Myocyte (in vitro differentiated cells): ENCODE measurements at places on chromosomes 2 and 18. TPM values are rescaled to one million over a fixed set of nuclear protein-coding genes. Genes with fewer than 3 reads are reported as not detected.
A peak's percentile ranks its signal among the peaks of the same experiment; 100 is the strongest.

DNA sequence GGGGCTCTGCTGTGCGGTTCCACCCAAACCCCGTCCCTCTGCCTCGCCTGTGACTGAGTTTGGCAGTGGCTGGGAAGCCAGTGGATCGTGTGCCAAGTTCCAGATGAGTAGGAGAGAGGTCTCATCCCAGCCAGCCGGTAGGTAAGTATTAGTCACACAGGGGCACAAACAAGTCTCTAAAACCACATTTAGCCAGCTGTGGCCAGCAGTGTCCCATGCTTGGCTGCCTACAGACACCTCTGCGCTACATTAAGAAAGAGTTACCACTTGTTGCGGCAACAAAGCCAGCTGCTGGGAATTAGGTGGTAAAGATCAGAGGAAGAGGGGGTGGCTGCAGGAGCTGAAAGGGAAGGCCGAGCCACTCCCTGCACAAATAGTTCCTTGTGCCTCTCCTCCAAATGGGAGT, 81.2 kb downstream of the GATA6 start:
- no peak for DNase-seq

GRCh38 chr2:189933911-189934399, 128.6 kb downstream of the MSTN start:
- peak; percentile 18 for DNase-seq

DNA sequence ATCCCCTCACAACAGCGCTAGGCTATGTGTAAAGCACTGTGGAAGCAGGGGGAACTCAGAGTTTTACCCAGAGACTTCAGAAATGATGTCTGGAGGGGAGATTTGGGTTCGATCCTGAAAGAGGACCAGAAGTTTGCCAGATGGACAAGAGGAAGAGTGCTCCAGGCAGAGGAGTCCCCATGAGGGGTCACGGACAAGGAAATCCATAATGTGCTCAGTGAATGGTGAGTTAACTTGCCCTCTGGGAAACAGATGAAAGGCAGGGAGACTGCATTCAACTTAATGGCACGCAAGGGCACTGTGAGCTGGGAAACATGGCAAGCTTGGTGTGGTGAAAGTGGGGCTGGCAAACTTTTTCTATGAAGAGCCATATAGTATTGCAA, 6.0 kb upstream of the ASAP2 start:
- no peak for DNase-seq

DNA sequence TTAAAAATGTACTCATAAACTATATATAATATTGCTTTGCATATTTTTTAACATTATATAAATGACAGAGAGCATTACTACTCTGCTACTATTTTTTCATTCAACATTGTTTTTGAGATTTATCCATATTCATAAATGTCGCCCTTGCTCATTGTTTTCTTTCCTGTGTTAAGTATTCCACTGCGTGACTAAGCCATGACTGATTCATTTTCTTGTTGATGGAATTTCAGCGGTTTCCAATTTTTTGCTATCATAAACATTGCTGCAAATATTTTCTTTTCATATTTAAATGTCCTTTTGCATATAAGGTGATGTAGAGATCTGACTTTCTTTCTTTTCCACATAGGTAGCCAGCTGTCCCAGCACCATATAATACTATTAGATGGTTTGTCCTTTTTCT, 57.6 kb downstream of the SFXN5 start:
- DNase-seq, result no peak

DNA sequence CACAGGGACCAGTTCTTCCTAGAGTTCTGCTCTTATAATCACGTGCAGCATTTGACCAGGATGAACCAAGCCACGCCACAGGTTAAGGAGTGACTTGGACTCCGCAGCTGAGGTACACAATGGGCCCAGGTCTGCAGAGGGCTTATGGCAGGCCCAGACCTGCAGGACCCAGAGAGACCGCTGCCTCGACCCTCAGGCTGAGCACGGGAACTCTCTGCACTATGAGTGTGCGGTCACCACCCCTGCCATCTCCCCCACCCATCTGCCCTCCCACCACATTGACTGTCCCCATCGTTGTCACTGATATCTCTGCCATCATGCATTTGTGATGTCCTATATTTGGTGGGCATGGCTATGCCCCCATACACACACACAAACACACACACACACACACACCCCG, 45.7 kb upstream of the HPCAL1 start:
- no peak for DNase-seq

The FSHR gene
- 0.16 and 0.19 TPM in 2 replicates for total RNA-seq

GRCh38 chr2:44169155-44169898, 652 bp downstream of the PPM1B start:
- peak; percentile 50 for DNase-seq

DNA sequence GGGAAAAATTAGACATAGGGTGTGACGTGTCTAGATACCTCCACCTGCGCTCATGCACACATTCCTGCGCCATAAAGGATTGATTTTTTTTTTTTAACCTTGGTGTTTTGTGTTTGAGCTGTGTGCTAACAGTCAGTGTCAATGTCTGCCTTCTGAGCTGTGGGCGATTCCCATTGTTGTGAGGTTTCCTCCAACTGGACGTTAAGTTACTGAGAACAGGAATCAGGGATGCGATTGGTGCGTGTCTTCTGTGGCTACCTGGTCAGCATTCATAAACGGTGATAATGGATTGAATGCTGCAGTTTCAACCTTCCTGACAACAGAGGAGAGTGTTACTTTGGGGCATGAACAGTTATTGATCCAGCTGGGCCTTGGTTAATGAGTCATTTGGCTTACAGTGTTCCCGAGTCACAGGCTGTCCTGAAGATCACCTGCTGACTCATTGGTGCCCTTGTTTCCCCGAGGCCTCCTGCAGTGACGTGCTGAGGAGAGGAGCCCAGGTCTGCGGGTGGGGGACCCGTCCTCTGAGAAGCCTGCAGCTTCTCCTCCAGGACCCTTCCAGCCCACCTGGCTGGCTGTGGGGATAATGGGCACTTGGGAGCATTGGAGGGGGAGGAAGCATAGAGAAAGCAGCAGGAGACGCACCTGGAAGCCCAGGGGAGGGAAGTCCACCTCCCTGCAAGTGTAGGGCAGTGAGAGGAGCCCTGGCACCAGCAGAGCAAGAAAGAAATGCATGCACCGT, 25.8 kb upstream of the CABYR start:
- no peak for DNase-seq

The INHBB gene
- total RNA-seq, result 0.27 and 0.36 TPM in 2 replicates

The SH3RF3 gene
- 5.1 and 5.3 TPM in 2 replicates for total RNA-seq
